ENCODE measurements at places on chromosomes 3 and 15. TPM values are rescaled to one million over a fixed set of nuclear protein-coding genes. Genes with fewer than 3 reads are reported as not detected.
A peak's percentile ranks its signal among the peaks of the same experiment; 100 is the strongest.

Gene ANKRD63
- total RNA-seq = not detected

Gene PRR20G
- not detected for total RNA-seq

Gene ARID3B
- total RNA-seq = 36.7 TPM

DNA sequence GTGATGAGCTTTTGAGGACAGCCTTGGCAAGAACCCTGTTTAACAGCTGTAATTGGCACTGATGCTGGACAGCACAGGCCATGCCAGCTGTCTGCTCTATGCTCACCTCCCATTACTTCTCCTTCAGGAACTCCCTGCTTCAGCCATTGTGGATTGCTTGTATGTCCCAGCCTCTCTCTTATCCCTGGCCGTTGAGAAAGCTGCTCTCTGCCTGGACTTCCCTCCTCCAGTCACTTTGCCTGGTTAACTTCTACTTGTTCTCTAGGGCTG is 444.5 kb downstream of the EPHB1 start:
- H3K36me3 ChIP-seq = no peaks in the 10 kb centered on the region
- H3K27ac ChIP-seq = no peak overlapping the region
- DNase-seq = no peak
- no peaks in the 10 kb centered on the region for H3K4me1 ChIP-seq
- no peak overlapping the region for H3K4me3 ChIP-seq
- H3K27me3 ChIP-seq = no peaks in the 10 kb centered on the region

DNA sequence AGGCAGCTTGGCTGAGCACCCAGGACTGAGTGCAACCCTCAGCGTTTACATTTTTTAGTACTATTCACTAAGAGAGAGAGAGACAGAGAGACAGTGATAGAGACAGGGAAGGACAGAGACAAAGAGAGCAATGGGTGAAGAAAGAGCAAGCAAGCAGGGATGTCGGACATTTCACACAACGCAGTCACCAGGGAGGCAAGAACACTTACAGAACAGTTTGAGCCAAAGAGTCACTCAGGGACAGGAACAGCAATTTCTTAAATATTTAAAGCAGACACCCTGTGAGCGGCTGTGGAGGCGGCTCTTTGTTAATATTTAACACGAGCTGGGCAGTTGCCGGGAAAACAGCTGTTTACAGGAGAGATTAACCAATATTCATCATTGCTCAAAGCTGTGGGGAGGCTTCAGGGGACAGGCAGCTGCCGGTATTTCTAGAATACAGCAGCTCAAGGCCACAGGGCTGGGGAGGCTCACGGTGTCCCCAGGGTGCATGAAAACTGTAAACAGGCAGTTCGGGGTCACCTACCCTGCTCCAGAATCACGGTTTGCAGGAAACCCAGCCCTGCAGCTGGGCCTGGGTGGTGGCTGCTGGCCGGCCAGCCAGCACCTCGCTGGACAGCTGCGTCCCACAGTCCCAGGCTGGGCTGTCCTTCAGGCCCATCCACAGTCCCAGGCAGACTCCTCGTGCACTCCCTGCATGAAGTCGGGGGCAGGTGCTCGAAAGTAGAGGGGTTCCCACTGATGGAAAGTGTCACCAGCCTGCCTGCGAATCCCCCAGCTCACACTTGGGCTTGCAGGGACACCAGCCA is 38.8 kb upstream of the PCSK6 start:
- H3K27ac ChIP-seq = no peak overlapping the region
- no peak for DNase-seq
- H3K27me3 ChIP-seq = no peaks in the 10 kb centered on the region
- H3K4me1 ChIP-seq = peaks cover 18% of the 10 kb centered on the region
- no peaks in the 10 kb centered on the region for H3K36me3 ChIP-seq

DNA sequence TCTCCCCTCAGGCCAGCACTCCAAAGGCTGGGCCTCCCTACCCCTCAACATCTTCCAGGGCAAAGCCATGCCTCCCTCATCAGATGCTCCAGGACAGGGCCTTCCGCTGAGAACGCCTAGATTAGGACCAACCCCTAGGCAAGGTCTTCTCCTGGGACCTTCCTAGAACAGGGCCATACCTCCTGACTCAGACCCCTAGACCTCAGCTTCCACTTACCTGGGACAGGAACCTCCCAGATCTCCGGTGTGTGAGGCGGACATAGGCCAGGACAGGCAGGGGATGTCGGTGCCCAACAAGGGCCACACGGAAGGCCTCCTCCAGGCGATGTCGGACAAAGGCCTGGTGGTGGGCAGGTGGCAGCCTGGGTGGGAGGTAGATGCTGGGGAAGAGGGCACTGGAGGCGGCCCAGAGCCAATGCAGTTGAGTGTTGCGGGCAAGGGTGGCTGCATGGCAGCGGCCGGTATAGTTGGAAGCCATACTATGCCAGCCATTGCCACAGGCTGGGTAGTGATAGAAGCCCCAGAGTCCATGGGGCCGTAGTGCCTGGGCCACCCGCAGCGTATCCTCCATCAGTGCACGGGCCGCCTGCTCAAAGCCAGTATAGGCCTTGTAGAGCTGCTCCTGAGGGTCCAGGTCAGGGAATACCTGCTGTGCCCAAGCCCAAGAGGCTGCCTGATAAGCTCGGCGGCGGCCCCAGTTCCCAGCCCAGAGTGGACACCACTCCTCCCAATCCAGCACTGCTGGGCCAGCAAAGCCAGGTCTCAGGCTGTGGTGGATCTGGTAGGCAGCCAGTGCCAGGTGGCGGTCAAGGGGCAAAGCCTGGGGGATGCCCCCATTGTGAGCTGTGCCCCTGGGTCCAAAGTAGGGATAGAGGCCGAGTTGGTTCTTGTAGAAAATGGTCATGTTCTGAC is 2.5 kb upstream of the IFRD2 start:
- no peaks in the 10 kb centered on the region for H3K27me3 ChIP-seq
- H3K4me1 ChIP-seq = peaks cover 29% of the 10 kb centered on the region
- peaks cover 8% of the 10 kb centered on the region for H3K36me3 ChIP-seq

DNA sequence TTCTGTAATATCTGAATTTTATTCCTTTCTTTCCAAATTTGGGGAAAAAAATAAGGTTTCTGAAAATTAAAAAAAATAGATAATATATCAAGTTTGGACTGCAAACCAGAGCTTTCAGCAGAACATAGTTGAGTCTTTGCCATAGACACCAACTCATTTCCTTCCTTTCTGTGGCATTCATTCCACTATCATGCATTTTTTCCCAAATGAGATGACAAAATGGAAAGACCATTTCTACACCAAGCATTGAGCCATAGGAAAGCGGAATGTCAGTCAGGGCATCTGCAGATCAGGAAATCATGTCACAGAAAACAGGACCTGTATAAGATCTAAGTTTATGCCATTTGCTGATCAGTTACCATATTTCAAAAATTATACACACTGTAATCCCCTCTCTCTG is 333.3 kb upstream of the THBS1 start:
- H3K27ac ChIP-seq = no peak overlapping the region
- H3K27me3 ChIP-seq = no peaks in the 10 kb centered on the region
- H3K4me1 ChIP-seq = peaks cover 6% of the 10 kb centered on the region

Gene ANKUB1
- total RNA-seq = 3.7 TPM

DNA sequence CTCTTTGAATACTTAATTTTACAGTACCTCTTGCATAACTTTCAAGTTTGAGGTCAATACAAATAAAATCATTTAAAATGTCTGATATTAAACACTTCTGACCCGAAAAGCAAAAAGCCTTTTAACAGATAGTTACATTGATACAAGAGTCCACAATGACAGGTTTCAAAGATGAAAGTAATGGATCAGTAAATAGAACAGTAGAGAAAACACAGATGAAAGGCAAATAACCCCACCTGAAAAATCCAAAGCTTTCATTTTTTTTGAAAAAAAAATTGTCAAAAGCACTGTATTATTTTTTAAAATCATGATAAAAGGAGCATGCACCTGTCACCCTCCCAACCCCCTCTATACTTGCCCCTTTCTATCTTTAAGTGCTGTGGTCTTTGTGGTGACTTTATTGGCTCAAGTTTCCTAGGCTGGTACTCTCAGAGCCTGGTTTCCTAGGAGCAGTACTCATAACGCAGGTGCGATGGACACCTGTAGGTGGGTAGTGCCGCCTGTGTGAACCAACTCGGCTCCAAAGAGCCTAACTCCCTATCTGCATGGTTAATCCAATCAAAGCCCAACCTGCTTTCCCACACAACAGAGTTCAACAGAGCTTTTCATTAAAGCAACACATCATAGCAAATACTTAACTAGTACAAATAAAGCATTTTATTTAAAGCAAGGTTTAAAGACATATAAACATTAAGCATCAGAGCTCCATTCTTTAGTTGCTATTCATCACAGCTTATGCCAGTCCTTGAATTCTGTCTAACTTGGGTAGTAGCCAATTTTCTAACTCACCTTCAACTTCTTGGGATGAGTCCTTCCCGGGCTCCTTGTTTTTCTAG is 32.2 kb downstream of the LIPC start:
- no peak overlapping the region for H3K4me3 ChIP-seq
- H3K4me1 ChIP-seq = peaks cover 21% of the 10 kb centered on the region
- H3K36me3 ChIP-seq = no peaks in the 10 kb centered on the region
- no peak for DNase-seq
- no peaks in the 10 kb centered on the region for H3K27me3 ChIP-seq

DNA sequence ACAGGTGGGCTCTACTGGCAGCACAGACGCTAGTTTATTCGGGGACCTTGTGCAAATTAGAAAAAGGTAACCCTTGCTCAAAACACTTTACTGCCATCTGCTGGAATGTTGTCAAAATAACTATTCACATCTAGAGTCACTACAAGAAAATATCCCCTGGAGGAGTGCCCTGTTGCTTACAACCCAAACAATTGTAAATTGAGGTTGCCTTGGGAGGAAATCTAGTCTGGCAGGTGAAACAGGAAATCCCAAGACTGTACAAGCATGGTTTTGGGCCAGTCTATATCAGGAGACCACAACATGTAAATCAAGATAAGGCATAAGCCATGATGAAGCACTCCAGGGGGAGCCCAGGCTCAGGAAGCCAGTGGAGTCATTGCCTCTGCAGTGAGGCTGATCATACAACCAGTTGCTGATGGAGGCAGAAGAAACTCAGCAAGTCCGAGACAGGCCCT is 136.8 kb upstream of the ACP3 start:
- no peaks in the 10 kb centered on the region for H3K36me3 ChIP-seq
- no peak overlapping the region for H3K27ac ChIP-seq
- H3K4me3 ChIP-seq = no peak overlapping the region
- no peak for DNase-seq
- H3K27me3 ChIP-seq = no peaks in the 10 kb centered on the region

DNA sequence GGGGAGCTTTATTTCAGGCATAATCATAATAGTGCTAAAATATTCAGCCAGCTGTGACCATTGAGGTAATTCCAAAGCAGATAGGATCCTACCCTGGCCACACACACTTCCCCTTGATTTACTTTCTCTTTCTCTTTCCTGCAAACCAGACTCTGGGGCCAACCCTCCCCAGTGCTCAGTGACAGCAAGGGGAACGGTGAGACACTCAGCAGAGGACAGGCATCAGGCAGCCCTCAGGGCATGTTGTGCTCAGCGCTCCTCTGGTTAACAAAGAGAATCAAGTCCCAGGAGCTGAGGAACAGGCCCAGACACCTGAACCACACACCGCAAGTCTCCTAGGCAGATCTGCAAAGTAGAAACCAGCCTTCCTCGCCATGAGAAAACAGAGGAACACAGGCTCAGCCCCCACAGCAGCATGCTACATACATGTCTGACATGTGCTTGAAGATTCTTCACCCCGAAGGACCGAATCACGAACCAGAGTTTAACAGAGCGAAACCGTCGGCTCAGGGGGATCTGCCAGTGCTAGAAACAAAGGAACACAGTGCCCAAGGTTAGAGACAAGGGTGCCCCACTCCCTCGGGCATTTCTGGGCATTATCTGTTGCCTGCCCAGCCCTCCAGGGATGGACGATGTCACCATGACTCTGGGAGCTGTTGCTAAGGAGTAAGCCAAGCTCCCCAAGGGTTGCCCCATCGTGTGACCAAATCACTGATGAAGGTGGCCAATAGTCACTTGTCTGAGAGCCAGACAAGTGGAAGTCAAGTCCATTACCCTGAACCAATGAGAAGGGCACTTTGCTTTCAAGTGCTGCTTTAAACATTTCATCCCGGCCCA is 17.5 kb downstream of the HDC start:
- H3K36me3 ChIP-seq = no peaks in the 10 kb centered on the region
- no peak overlapping the region for H3K4me3 ChIP-seq
- H3K27ac ChIP-seq = peak overlapping the region; percentile 3
- DNase-seq = no peak
- no peaks in the 10 kb centered on the region for H3K4me1 ChIP-seq

Gene CCDC191
- 3.8 TPM for total RNA-seq

GRCh38 chr15:40923551-40923950 is 5.6 kb upstream of the DLL4 start:
- no peak for DNase-seq
- peaks cover 52% of the 10 kb centered on the region for H3K4me1 ChIP-seq
- no peak overlapping the region for H3K27ac ChIP-seq
- H3K36me3 ChIP-seq = no peaks in the 10 kb centered on the region
- H3K4me3 ChIP-seq = no peak overlapping the region

Gene ESYT3
- 45.9 TPM for total RNA-seq

DNA sequence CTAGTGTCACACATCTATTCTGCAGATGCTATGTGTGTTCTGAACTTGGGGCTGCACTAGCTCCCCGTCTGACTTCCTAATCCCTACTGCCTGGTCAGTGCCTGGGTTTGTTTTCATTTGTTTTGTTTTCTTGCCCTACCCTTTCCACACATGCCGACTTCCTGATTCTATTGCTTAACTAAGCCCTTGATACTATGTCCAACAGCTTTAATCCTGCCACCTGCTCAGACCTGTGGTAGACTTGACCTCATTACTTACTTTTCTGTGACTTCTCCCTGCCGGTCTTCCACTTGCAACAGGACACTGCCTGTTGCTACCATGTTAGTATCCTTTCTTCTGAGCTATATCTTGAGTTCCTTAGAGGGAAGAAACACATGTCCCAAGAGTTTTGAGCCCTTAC is 39.3 kb upstream of the CEMIP start:
- peaks cover 41% of the 10 kb centered on the region for H3K4me1 ChIP-seq
- H3K27me3 ChIP-seq = no peaks in the 10 kb centered on the region
- H3K4me3 ChIP-seq = no peak overlapping the region
- peak overlapping the region; percentile 4 for H3K27ac ChIP-seq
- DNase-seq = no peak
- H3K36me3 ChIP-seq = no peaks in the 10 kb centered on the region

Gene RARB
- 10.6 TPM for total RNA-seq

DNA sequence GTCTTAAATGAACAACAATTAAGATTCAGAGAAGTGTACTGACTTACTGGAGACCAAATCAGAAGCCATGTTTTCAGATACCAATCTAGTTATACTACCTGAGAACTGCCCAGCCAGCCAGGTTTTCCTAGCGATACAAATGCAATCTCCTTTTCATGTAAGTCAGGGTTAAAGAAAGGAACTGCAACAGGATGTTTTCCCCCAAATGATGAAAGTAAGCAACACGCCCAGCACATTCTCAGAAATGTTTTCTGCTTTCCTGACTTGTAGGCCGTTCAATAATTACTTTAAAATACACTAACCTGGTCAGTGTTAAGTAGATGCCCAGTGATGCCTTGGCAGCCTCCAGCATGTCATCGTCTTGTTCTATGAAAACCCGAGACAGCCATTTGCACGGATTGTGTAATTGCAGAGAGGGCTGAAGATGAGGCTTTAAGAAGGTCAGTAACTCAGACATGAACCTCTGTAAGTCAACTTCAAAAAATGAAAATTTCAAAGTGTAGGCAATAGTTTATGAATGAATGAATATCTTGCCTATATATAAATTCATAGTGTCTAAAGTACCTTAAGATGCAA is 30.3 kb downstream of the LINS1 start:
- H3K27me3 ChIP-seq = no peaks in the 10 kb centered on the region
- no peak overlapping the region for H3K4me3 ChIP-seq
- DNase-seq = no peak
- peaks cover 5% of the 10 kb centered on the region for H3K36me3 ChIP-seq
- no peak overlapping the region for H3K27ac ChIP-seq

- no peaks in the 10 kb centered on the region for H3K27me3 ChIP-seq
- H3K4me3 ChIP-seq = no peak overlapping the region
- no peak for DNase-seq
- H3K4me1 ChIP-seq = peaks cover 13% of the 10 kb centered on the region
- peaks cover 63% of the 10 kb centered on the region for H3K36me3 ChIP-seq
Observed at GRCh38 chr15:64138331-64138941, 13.1 kb upstream of the SNX22 start.

All from upper lobe of left lung (tissue), 6 donors.